ENCODE measurements at places on chromosomes 3 and 15. TPM values are rescaled to one million over a fixed set of nuclear protein-coding genes. Genes with fewer than 3 reads are reported as not detected.

Gene STXBP5L
- not detected for total RNA-seq

- H3K4me3 ChIP-seq: no peak overlapping the region
- no peaks in the 10 kb centered on the region for H3K4me1 ChIP-seq
- DNase-seq: no peak
- no peaks in the 10 kb centered on the region for H3K36me3 ChIP-seq
Observed at GRCh38 chr3:65497846-65498245, 540.9 kb downstream of the MAGI1 start.

Gene SMCO1
- not detected for total RNA-seq

GRCh38 chr3:101796077-101796680 lies 17.2 kb downstream of the NXPE3 start:
- peaks cover 28% of the 10 kb centered on the region for H3K4me1 ChIP-seq
- no peak for DNase-seq
- no peak overlapping the region for H3K27ac ChIP-seq
- no peaks in the 10 kb centered on the region for H3K27me3 ChIP-seq

DNA sequence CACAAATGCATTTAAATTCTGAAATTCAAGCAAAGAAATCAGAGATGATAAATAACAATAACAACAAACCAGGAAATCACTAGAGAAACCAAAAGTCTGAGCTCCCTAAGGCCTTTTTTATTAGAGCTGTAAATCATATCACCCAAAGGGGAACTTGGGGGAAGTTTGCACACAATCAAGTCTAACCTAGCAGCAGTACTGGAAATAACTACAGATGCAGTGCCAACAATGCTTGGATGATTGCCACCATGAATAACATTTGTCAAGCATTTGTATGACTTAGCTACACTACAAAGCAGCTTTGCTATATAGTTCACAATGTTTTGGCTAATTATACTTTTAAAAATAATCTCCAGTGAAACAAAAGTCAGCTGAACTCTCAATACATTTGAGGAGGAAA lies 27.8 kb downstream of the SHQ1 start:
- no peak for DNase-seq
- no peaks in the 10 kb centered on the region for H3K36me3 ChIP-seq
- H3K27ac ChIP-seq: no peak overlapping the region
- H3K4me3 ChIP-seq: no peak overlapping the region

- DNase-seq: no peak
- no peaks in the 10 kb centered on the region for H3K27me3 ChIP-seq
- H3K4me1 ChIP-seq: peaks cover 18% of the 10 kb centered on the region
- no peak overlapping the region for H3K27ac ChIP-seq
- H3K4me3 ChIP-seq: no peak overlapping the region
- H3K36me3 ChIP-seq: no peaks in the 10 kb centered on the region
Observed at GRCh38 chr3:42022355-42022754, 60.5 kb upstream of the ULK4 start.

Gene RETNLB
- not detected for total RNA-seq

Gene SLC26A6
- total RNA-seq: 26.4 TPM

Data from CD8-positive, alpha-beta memory T cell (primary cell).